ENCODE measurements at places on chromosomes 4 and X.

- peak; percentile 38 for DNase-seq
These were observed 110.0 kb downstream of the IRF2 start for GRCh38 chr4:184364100-184364921.

GRCh38 chrX:93985344-93986307 lies 311.6 kb downstream of the FAM133A start:
- no peak for DNase-seq

GRCh38 chrX:53241558-53241957 lies 16.6 kb upstream of the KDM5C start:
- no peak for DNase-seq

GRCh38 chr4:126851391-126851790 lies 781.4 kb upstream of the INTU start:
- no peak for DNase-seq

- peak; percentile 24 for DNase-seq
These were observed 6.5 kb downstream of the RNF150 start for GRCh38 chr4:141126769-141127168.

GRCh38 chr4:42671431-42672194 lies 14.7 kb upstream of the ATP8A1 start:
- DNase-seq: peak; percentile 12

DNA sequence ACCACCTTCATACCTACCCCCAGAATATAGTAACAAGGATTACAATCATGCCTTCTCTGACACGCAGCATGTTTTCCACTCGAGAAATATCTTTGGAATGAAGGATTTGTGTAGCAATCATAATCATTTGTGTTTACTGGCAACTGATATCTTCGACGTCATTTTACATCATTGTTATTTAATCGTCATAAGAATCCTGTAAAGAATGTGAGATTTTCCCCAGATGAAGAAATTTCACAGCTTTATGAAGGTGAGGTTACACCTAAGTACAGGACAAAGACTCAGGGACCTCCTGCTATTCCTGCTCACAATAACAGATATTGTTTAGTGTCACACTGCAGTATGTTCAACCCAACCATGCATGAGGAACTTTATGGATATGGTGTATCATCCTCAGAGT lies 198.2 kb upstream of the LDB2 start:
- DNase-seq: no peak

- no peak for DNase-seq
These were observed 12.4 kb downstream of the CWH43 start for GRCh38 chr4:48998440-48998839.

DNA sequence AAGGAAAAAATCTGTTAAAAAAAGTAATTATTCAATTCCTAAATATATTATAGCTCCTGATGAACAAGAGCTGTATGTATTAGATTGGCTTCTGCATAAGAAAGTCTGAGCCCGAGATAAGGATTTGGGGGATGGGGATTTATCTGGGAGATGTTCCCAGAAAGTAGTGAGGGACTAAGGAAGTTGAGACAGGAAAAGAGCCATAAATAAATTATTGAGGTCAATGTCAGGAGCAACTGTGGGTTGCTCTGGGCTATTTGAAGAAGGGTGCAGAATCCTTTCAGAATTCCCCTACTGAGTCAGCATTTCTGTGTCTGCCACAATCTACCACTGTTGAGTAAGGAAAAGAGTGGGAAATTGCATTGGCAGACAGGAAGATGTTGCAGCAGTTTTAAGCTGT lies 3.1 kb upstream of the TDO2 start:
- DNase-seq: no peak

GRCh38 chrX:27463187-27463586 lies at the start of gene PPP4R3C:
Gene PPP4R3C, minus strand, starts transcription at chrX:27463341. Its CDS starts 45 bp downstream, at chrX:27463296.
- DNase-seq: no peak

GRCh38 chr4:103008875-103009729 lies 10.4 kb downstream of the SLC9B1 start:
- DNase-seq: peak; percentile 75

DNA sequence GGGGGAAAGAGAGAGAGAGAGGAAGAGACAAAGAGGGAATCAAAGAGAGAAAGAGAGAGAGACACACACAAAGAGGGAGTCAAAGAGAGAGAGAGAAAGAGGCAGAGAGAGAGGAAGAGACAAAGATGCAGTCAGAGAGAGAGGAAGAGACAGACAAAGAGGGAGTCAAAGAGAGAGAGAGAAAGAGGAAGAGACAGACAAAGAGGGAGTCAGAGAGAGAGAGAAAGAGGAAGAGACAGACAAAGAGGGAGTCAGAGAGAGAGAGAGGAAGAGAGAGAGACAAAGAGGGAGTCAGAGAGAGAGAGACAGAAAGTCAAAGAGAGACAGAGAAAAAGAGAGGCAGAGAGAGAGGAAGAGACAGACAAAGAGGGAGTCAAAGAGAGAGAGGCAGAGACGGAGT lies 45.5 kb downstream of the MAGEA9 start:
- no peak for DNase-seq

DNA sequence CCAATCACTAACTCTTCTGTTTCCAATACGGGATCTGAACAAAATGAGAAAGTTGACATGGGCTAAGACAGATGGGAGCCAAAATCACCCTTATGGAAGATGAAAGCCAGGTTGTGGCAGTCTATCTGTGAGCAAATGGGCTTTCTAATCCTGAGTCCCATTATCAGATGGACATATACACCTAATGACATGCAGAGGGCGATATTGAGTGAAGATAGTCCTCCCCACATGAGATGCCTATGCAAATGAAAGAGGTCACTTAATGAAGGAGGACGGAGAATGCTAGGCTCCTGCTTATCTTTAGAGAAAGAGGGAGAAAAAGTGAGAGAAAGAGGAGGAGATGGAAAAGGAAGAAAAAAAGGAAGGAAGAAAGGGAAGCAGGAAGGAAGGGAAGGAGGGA lies 547.5 kb downstream of the NLGN4X start:
- DNase-seq: peak; percentile 11

DNA sequence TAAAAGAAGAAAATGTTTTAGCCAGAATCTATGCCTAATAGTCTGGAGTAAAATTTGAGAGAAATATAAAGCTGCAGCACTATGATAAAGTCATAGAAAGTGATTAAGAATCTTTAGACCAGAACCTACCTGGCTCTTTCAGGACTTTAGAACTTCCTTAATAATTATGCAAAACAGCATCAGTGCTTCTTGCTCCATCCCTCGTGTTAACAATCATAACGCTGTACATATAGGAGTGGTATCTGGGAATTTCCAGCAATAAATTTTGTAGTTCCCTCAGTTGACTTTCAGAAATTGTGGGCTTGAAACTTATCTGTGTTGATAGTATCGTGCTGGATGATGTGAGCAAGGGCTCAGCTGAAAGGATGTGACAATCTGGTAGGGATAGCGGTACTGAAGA lies 102.1 kb upstream of the RASGEF1B start:
- no peak for DNase-seq

GRCh38 chr4:169259271-169259670 lies 11.5 kb downstream of the SH3RF1 start:
- DNase-seq: no peak

DNA sequence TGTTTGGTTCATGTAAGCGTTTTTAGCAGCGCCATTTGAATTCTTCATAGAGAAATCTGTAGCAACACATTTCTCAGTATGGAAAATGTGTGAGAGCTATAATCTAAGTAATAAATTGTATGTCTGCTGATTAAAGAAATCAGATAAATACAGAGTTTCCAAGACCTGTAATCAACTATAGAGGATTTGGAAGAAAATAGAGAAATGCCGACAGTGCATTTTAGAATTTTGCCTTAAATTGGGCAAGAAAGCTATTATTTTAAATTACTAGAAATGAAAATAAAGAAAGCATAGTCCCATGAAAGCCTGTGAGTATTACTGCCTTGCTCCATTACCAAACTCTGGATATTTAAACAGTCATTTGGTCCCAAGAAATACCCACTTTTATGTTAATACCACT lies 2.7 kb downstream of the RUFY3 start:
- DNase-seq: no peak

- no peak for DNase-seq
These were observed 18.6 kb upstream of the SAT1 start for GRCh38 chrX:23764188-23764984.

GRCh38 chr4:958696-959337 lies 14.6 kb downstream of the DGKQ start:
- no peak for DNase-seq

Data from AML-193 (cell line).